ENCODE measurements at places on chromosomes 2 and 18.

GRCh38 chr2:199973703-199974102 is 18.3 kb downstream of the MAIP1 start:
- DNase-seq, result no peak

DNA sequence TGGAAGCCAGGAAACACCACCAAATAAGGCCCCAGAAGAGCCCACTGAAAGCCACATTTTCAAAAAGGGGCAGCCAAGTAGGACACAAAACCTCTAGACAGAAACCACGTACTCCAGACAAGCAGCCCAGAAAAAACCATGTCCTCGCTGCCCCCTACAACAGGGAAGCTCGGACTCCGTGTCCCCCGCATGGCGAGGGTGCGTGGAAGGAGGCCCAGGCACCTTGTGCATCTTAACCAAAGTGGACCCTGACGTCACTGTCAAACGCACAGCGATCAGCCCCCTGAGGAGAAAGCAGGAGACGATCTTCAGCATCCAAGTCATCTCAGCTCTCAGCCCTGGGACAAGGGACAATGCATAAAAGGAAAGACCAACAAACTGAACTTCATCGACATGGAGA is 168.4 kb downstream of the EIPR1 start:
- DNase-seq, result no peak

- DNase-seq, result no peak
Measured at GRCh38 chr2:135555311-135555710, 24.0 kb downstream of the R3HDM1 start.

- no peak for DNase-seq
Measured at GRCh38 chr2:146212602-146213001, 1632.2 kb upstream of the ACVR2A start.

DNA sequence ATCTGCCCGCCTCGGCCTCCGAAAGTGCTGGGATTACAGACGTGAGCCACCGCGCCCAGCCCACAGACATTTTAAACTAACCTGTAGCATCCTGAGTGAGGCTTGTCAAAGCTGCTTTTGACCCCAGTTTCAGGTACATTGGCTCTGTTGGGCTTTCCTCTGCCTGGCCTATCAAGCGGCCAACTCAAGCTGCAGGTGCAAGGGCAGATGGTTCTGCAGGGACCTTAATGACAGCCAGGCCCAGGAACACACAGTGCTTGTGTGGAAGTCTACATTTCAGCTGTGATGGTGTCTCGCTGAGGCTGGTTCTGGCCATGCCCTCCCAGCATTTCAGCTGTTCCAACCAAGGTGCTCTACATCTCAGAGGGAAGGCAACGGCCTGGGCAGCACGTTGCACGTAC is 18.4 kb downstream of the INPP4A start:
- no peak for DNase-seq

GRCh38 chr2:56047136-56047535 is 123.6 kb upstream of the EFEMP1 start:
- no peak for DNase-seq

DNA sequence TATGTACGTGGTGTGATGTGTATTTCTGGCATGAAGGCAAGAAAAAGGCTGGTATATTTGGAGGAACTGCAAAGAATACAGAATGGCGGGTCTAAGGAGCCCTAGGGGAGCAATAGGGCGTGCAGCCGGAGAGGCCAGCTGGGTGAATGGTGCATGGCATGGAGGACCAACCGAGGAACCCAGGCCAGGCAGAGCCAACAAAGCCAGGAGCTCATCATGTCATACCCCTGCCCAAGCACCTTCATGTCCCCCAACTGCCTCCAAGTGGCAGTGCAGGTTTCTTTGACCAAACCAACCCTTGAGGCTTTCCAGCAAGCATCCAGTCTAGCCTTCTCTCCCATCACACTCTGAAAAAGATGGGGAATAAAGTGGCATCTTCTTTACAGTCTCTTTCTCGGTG is 8.9 kb upstream of the KCNK3 start:
- DNase-seq, result no peak

GRCh38 chr2:137957033-137957432 is 7.2 kb upstream of the HNMT start:
- DNase-seq, result no peak

DNA sequence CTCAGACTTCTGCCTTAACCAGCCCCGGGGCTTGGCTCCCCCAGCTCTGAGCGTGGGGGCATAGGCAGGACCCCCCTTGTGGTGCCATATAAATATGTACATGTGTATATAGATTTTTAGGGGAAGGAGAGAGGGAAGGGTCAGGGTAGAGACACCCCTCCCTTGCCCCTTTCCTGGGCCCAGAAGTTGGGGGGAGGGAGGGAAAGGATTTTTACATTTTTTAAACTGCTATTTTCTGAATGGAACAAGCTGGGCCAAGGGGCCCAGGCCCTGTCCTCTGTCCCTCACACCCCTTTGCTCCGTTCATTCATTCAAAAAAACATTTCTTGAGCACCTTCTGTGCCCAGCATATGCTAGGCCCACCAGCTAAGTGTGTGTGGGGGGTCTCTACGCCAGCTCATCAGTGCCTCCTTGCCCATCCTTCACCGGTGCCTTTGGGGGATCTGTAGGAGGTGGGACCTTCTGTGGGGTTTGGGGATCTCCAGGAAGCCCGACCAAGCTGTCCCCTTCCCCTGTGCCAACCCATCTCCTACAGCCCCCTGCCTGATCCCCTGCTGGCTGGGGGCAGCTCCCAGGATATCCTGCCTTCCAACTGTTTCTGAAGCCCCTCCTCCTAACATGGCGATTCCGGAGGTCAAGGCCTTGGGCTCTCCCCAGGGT is 5.5 kb downstream of the CTDSP1 start:
- no peak for DNase-seq

GRCh38 chr2:16184341-16184890 is 244.1 kb downstream of the MYCN start:
- no peak for DNase-seq

DNA sequence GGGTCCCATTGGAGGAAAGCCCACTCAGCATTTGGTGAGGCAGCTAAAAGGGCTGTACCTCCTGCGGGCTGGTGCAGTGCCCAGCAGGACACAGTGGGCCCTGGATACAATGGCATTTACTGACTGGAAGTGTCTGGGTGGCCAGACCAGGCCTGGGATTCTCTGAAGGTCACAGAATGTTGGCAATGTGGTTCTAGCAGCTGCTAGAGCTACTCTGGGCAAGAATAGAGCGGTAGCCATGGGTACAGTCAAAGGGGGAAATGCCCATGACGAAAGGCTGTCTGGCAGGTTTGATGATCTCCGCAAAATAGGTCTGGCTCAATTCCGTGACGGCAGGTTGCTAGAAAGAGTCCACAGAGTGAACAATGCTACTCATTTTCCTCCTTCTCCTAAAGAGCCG is 241.8 kb downstream of the AFF3 start:
- no peak for DNase-seq

DNA sequence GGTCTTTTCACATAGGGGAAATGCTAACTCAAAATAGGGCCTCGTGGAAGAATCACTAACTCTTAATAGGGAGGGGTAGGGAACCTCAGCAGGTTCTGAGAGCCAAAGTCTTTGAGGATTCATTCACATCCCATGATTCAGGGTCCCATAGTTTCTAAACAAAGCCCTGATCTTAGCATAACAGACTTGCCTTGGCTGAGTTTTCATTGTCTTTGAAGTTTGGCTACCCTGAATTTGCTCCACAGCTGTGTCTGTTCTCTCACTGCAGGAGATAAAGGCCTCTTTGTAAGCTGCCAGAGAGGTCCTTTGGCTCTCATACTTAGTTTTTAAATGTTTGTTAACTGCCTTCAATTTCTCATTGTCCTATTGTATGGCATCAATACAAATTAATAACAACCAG is 54.5 kb downstream of the ZDBF2 start:
- no peak for DNase-seq

DNA sequence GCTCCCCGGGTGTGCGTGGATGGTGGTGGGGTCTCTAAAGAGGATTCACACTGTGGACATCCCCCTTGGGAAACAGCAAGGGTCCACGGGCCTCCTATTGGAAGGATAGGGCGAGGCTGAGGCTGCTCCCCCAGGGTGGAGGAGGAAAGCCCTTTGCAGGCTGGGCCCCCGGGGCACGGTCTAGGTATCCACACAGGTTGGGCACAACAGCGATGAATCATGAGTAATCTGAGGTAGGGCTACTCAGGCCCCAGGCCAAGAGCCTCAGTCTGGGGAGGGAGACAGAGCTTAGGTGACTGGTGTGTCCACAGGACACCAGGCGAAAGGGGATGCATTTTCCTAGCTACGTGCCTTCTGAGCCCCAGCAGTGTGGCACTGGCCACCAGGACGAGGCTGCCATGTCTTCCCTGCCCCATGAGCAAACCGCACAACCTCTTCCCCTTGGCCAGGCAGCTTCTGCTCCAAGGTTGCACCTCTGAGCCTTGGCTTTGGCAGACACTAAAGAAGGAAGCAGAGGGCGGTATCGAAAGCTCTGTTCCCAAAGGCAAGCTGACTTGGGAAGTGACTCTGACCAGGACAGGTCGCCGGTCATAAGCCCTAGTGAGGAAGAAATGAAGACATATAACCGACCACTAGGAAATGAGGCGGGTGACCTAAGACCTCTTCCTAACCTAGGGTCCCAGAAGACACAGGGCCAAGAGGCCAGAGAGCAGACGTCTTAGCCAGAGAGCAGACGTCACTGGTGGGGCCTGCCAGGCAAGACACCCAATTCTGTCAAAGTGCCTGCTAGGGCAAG is 14.6 kb upstream of the SEMA4C start:
- no peak for DNase-seq

- DNase-seq, result no peak
Measured at GRCh38 chr18:78659748-78660147, 319.9 kb upstream of the SALL3 start.

DNA sequence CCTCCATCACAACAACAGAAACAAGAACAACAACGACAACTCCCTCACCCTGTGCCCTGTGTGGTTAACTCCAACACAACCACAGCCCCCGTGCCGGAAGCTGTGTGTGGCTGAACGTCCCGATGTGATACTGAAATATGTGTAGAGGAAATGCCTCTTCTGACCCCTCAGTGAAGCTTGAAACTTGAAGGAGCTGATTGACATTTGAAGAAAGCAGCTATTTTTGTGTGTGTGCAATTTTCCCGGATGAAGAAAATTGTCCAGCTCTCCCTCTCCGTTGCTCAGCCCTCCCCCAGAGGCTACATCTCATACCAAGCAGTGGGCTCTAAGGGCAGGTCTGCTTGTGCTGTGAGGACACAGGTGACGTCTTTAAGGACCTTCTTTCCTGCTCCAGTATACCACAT is 173.8 kb downstream of the ICOS start:
- peak; percentile 36 for DNase-seq

Data from activated T-cell treated with anti-CD3 and anti-CD28 coated beads for 4 hours (primary cell).